ENCODE measurements at places on chromosomes 11 and 22.

GRCh38 chr11:121449123-121449522 is 3.0 kb upstream of the SORL1 start:
- DNase-seq: no peak

DNA sequence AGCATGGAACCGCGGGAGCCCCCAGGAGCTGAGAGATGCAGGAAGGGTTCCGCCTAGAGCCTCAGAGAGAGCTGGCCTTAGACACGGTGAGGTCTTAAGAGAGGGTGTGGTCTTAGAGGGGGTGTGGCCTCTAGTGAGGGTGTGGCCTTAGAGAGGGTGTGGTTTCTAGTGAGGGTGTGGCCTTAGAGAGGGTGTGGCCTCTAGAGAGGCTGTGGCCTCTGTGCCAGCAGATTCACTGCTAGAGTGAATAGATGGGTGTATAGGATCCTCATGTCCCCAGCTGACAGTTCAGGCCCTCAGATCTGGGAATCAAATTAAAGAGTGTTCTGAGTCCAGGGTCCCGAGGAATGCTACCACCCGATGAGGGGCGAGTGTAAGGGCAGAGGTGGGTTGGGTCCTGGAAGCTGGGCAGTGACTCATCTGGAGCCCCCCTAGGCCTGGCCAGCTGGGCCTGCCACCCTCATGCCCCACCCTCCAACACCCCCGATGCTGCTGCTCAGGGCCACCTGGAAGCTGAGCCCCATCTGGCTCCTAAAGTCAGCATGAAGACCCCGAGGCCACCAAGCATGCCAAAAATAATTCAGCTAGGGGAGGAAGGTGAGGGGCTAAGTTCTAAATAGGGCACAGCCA is 49.5 kb downstream of the IGF2 start:
- DNase-seq: no peak

GRCh38 chr22:27329131-27329850 is 472.3 kb downstream of the MN1 start:
- no peak for DNase-seq

GRCh38 chr11:48123934-48124755 is 92.5 kb upstream of the OR4B1 start:
- DNase-seq: no peak

GRCh38 chr11:12193515-12194336 is 83.3 kb downstream of the MICAL2 start:
- DNase-seq: no peak

- DNase-seq: no peak
Measured at GRCh38 chr22:22460635-22461034, 47.9 kb downstream of the ZNF280B start.

DNA sequence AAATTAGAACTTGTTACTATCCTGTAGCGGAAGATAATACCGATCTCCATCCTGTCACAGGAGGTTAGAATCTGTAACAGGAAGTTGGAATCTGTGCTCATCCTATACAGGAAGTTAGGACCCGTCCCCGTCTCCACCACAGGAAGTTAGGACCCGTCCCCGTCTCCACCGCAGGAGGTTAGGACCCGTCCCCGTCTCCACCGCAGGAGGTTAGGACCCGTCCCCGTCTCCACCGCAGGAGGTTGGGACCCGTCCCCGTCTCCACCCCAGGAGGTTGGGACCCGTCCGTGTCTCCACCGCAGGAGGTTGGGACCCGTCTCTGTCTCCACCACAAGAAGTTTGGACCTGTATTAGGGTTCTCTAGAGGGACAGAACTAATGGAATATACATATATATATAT is 52.2 kb downstream of the FBLN1 start:
- no peak for DNase-seq

DNA sequence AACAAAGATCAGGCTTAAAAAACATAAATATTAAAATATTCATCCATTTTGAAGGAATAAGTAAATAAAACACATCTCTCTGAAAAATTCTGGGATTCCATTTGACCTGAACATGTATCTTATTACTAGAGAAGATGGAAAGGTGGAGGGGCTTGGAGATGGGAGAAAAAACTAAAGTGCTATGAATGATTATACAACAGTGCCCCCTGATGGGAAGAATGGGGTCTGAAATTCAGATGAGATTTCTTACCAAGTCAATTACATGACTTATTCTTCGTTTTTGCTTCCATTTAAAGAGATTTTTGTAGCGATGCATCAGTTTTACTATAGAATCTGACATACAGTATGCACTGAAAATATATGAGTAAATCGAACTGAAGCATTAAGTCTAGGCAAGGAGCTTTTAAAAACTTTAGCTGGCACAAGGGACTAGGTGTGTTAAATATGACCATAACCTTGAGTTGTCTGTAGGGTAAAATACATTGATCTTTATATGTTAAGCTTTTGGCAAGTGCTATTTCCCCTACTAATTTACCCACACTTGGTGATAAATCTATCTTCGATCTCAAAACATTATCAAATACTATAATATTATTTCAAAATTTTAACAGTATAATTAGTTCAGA is 718.8 kb downstream of the CNTN5 start:
- DNase-seq: no peak

Data from cerebellar nuclear complex (tissue), 1 donor.